ENCODE measurements at places on chromosomes 16 and 17.

- no peak for DNase-seq
Observed at GRCh38 chr16:82633964-82634600, 7.3 kb downstream of the CDH13 start.

GRCh38 chr16:4612474-4612931 is 2.2 kb downstream of the UBALD1 start:
- no peak for DNase-seq

- DNase-seq, result no peak
Observed at GRCh38 chr17:8894202-8894671, 26.8 kb upstream of the PIK3R6 start.

DNA sequence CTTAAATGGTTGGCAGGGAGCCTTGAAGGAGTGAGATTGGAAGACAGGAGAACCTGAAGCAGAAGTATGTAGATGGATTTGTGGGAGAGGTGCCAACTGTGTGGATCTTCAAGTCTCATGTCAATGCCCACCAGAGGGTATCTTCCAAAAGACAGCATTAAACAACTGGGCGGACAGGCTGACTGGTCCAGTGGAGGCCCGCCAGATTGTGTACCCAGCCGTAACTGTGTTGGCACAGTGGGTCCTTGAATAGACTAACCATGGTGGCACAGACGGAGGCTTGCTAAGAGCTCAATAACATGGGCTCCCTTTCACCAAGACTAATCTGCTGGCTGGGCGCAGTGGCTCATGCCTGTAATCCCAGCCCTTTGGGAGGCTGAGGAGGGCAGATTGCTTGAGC is 24.2 kb upstream of the RBBP6 start:
- no peak for DNase-seq

DNA sequence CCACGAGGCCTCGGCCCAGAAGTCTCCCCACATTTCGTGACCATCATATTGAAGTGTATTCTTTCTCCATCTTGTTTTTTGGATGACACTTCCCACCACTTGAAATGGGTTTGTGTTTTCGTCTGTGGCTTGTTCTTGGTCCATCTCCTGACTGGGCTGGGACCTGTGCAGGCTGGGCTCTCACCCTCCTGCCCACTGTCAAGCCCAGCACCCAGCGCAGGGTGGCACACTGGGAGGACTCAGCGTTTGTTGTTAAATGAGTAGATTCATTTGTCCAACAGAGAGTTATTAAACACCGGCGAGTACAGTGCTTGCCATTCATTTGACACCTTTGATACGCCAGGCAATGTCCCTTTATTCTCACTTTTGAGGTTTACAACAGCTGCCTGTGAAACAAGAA is 22.6 kb downstream of the NT5M start:
- DNase-seq, result no peak

DNA sequence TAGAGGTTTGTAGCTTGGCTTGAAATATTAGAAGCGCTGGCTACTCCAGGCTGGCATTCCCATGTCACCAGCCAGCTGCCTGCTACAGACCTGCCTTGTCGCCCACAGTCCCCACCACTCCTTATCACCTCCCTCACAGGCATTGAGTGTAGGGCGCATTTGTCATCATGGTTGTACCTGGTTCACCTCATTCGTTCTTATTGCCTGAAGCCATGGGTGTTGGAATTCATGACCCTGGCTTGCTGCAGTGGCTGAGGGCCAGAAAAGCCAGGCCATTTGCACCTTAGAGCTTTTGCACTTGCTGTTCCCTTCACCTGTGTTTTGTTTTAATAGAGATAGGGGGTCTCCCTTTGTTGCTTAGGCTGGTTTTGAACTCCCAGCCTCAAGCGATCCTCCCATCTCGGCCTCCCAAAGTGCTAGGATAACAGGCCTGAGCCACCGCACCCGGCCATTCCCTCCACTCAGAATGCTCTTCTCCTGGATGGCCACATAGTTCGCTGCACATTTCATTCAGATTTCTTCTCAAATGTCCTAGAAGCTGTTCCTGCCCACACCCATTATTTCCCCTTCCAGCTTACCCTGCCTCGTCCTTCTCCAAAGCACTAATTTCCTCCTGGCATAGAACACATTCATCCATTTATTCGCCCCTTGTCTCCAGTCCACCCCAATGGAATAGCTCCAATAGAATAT is 97.6 kb downstream of the C16orf78 start:
- no peak for DNase-seq

DNA sequence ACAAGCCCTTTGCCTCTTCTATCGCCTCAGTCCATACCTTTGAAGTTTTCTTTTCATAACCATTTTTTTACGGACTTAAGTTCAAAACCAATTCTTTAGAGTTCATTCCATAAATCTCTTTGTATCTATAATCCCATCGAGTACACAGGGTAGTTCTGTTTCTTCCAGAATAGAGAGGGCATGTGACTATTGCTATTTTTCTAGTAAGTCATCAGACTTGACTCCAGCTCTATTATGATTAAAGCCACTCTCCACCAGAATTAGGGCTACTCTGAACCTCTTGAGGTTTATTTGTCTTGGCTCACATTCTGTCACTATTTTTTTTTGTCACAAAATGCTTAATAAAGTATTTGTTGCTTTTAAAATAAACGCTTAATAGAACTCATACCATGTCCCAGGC is 191.9 kb upstream of the AXIN2 start:
- no peak for DNase-seq

GRCh38 chr16:6493555-6493954 is 839.1 kb upstream of the RBFOX1 start:
- DNase-seq, result no peak

GRCh38 chr16:47916266-47916665 is 239.5 kb downstream of the ABCC12 start:
- no peak for DNase-seq

DNA sequence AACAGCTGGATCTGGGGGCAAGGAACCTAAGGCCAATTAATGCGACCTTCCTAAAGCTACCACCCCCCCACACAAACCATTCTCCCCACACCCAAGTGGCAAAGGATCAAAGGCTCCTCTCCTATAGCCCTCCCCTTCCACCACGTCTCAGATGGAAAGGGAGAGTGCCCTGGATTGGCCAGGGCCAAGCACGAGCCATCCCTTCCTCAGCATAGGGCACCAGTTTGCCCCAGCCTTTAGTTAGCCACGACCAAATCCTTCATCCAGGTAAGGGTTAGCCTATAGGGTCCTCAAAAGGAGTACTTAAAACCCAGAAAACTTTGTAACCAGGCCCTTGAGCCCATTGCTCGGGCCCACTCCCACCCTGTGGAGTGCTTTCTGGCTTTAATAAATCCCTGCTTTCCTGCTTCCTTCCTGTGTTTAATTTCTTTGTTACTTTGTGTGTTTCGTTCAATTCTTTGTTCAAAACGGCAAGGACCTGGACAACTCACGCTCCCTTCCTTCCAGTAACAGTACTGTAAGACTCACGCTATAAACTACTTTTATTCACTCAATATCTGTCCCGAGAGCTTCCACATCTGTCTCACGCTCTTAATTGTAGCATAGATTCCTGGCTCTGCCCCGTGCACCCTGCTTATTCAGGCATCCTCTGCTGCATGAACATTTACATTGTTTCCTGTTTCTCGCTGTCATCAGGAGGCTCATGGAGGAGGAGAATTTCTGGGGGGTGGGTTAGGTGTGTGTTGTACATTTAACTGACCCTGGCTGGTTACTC is 62.3 kb downstream of the TNFRSF13B start:
- no peak for DNase-seq

DNA sequence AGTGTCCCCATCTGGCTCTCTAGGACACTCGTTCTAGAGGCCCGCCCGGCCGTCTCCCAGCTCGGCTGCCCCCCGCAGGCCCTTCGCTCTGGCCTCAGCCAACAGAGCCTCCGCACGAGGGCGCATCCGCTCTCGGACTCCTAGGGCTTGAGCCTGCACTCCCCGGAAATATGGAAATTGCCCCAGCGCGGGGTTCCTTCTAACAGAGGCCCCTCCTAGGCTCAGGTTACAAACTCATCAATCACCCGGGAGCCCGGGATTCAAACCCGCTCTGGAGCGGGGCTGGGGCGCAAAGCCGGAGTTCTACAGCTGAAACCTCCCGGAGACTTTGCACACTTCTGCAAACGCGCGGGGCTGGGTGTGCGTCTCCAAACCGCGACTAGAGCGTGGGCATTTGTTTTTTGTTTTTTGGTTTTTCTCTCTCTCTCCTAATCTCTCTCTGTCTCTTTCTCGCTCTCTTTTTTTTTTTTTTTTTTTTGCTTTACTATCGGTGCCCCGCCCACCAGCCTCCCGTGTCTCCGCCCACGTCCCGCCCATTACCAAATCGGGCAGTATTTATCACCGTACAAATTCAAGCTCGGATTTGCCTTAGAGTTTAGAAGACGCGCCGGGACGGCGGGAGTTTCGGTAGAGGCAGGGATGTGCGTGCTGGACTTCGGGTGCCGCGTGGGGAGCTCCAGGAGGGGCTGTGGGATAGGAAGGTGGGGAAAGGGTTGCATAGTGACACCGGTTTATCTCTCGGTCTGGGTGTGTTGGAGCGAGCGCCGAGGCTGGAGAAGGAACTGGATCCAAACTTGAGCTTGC is 2.4 kb upstream of the FOXL1 start:
- DNase-seq, result peak; percentile 64

DNA sequence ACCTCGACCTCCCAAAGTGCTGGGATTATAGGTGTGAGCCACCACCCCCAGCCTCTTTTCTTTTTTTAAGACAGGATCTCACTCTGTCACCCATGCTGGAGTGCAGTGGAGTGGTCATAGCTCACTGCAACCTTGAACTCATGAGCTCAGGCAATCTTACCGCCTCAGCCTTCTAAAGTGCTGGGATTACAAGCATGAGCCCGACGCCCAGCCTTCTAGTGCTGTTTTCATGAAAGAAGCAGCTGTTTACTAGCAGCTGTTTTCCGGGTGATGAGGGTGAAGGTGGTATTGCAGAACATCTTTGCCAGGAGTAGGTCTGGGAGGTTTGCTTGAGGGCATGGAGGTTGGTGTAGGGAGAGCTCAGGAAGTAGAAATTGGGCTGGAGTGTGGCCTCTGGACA is 2.0 kb downstream of the ADCY7 start:
- peak; percentile 46 for DNase-seq

DNA sequence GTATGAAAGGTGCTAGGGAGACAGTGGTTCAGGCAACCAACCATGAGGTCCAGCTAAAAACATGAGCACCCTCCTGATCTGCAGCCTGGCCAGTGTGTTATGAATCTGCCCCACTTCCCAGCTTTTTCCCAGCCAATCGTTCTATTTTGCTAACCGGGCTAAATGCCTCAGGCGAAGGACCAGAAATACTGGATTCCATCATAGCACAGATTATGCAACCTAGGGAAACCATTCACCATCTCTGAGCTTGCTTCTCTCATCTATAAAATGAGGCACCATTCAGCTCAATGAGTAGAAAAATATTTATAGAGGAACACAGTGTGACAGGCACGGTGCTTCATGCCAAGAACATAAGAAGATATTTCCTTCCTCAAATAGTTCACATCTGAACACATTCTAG is 45.2 kb upstream of the NUDT7 start:
- no peak for DNase-seq

GRCh38 chr17:77618731-77619130 is 339.8 kb upstream of the TNRC6C start:
- DNase-seq, result no peak

- DNase-seq, result no peak
Observed at GRCh38 chr16:16850274-16850673, 471.3 kb downstream of the NPIPA7 start.

DNA sequence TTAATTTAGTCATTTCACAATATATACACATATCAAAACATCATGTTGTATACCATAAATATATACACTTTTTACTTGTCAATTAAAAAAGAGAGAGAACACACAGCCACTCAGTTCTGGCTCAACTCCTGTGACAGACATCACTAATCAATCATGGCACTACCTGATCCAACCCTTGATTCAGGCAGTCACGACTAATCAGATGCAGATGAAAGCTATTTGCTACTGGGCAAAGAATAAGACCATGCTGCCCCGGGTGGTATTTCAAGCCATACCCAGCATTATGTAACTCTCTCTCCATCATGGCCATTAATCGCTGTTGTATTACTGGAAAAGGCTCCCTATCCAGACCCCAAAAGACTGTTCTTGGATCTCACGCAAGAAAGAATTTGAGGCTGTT is 345.7 kb downstream of the HAPSTR1 start:
- no peak for DNase-seq

- DNase-seq, result no peak
Observed at GRCh38 chr17:9790889-9791876, at the start of gene DHRS7C. Gene DHRS7C, minus strand, starts transcription at chr17:9791592. Its CDS starts 308 bp downstream, at chr17:9791284.

DNA sequence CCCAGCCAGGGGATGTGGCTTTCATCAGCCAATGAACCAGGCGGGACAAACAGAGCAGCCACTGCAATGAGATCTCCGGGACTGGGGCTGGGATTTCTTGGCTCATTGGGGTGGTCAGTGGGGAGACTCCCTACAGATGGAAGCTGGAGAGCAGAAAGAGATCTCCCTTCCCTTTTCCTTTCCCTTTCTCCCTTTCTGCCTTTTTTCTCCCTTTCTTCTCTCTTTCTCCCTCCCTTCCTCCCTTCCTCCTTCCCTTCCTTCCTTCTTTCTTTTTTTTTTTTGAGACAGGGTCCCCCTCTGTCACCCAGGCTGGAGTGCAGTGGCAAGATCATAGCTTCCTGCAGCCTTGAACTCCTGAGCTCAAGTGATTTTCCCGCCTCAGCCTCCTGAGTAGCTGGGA is 14.0 kb downstream of the LAT start:
- DNase-seq, result no peak

DNA sequence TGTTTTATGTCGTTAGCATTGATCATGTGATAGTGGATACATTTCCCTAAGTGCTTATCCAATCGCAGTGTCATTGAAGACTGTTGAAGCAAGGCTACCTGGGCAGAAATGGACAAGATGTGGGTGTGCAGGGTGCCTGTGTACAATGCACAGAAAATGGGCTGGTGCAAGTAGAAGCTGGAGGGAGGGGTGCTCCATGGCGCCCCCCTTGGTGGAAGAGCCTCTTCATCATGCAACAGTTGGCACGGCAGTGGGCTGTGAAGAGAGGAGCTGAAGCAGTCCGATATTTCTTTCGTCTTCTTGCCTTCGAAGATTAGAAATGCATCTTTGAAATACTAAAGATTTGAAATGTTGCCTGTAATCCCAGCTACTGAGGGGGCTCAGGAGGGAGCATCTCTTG is 100.5 kb downstream of the PLCG2 start:
- no peak for DNase-seq

- DNase-seq, result no peak
Observed at GRCh38 chr16:56355786-56356275, 69.5 kb downstream of the AMFR start.

All from CD4-positive, CD25-positive, alpha-beta regulatory T cell (primary cell).